Right ventricle myocardium inferior (tissue), 1 donor: ENCODE measurements at places on chromosomes 5 and 9. TPM values are rescaled to one million over a fixed set of nuclear protein-coding genes. Genes with fewer than 3 reads are reported as not detected.

CYLC2 gene
- not detected for total RNA-seq

PAPPA gene
- 1.1 TPM for total RNA-seq

CHSY3 gene
- total RNA-seq = 0.57 TPM

INSL4 gene
- total RNA-seq = not detected

ZBTB6 gene
- 5.3 TPM for total RNA-seq

THBS4 gene
- total RNA-seq = 32.9 TPM

TSSK1B gene
- total RNA-seq = not detected

IGFBPL1 gene
- not detected for total RNA-seq

PHF19 gene
- 13.2 TPM for total RNA-seq
